ENCODE measurements at places on chromosomes 2 and 18. TPM values are rescaled to one million over a fixed set of nuclear protein-coding genes. Genes with fewer than 3 reads are reported as not detected.

GRCh38 chr2:135063210-135063609 is 11.1 kb downstream of the RAB3GAP1 start:
- no peak for DNase-seq

GRCh38 chr2:191933307-191934105 is 86.6 kb upstream of the CAVIN2 start:
- DNase-seq, result no peak

Gene VSNL1
- polyA plus RNA-seq, result 4.4 TPM

GRCh38 chr2:160334028-160334741 is 134.1 kb upstream of the ITGB6 start:
- DNase-seq, result no peak

Gene BBS5
- polyA plus RNA-seq, result 13.0 TPM

DNA sequence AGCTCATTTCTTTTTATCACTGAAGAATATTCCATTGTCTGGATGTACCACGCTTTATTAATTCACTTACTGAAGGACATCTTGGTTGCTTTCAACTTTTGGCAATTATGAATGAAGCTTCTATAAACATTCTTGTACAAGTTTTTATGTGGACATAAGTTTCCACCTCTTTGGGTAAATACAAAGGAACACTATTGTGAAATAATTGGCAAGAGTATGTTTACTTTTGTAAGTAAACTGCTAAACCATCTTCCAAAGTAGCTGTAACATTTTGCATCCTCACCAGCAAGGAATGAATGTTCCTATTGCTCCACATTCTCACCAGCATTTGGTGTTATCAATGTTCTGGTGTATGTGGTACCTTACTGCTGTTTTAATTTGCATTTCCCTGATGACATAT is 15.8 kb upstream of the VWC2L start:
- no peak for DNase-seq

DNA sequence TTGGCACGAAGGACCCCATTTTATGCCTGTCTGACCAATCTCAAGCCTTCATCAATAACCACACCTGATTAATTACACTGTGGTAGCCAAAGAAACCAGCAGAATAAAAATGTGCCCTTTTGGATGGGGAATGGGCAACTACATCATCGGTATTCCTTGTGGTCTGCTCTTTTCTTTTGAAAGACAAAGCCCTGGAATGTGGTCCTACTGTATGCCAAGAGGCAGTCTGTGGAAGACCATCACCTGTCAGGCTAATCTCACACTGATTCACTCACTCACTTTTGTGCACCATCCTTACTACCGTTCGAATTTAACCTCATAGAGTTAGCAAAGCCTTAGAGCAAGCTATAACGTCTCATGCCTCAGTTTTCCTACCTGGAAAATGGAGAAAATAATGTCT is 275.2 kb upstream of the LRRTM1 start:
- DNase-seq, result no peak

Gene INSIG2
- polyA plus RNA-seq, result 37.7 TPM

- no peak for DNase-seq
Observed at GRCh38 chr2:34602262-34602661, 1003.2 kb upstream of the FAM98A start.

GRCh38 chr2:220949466-220949865 is 622.6 kb downstream of the EPHA4 start:
- no peak for DNase-seq

DNA sequence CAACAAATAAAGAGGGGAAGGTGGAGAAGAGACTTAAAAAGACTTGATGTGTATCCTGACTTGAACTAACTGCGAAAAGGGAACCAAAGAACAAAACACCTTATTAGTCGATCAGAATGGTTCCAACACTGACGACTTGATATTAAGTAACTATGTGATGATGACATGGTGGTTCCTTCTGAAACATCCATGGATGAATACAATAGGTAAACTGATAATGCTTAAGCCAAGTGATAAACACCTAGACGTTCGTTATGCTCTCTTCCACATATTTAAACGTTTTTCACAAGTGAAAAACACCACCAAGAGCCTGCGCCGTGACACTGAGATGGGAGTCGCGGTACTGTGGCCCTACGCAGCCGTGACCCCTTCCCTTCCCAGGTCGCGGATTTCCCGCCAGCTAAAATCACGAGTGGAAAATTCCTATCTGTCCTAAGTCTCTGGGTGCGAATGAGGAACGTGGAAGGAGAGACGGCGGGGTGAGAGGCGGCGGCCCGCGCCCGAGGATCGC is 797 bp downstream of the TTC32 start:
- DNase-seq, result peak; percentile 1

GRCh38 chr2:95306336-95306895 is 9.3 kb downstream of the KCNIP3 start:
- no peak for DNase-seq

DNA sequence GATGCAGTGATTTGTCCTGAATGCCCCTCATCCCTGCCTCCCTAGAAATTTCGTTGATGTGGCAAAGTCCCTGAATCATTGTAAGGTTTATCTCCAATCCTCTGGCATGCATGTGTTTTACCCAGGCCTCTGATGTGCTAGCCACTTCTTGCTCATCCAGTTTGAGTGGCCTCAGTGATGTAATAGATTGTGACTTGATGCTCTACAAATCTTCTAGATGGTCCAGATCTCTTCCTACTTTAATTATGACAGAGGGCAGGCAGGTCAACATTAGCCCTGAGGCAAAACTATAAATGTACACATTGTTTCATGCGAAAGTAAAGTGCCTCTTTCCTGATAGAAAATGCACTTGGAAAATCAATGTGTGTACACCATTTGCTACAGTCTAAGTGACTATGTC is 54.5 kb downstream of the LONRF2 start:
- DNase-seq, result no peak

- DNase-seq, result no peak
Observed at GRCh38 chr2:6053743-6054142, 361.6 kb downstream of the SOX11 start.

DNA sequence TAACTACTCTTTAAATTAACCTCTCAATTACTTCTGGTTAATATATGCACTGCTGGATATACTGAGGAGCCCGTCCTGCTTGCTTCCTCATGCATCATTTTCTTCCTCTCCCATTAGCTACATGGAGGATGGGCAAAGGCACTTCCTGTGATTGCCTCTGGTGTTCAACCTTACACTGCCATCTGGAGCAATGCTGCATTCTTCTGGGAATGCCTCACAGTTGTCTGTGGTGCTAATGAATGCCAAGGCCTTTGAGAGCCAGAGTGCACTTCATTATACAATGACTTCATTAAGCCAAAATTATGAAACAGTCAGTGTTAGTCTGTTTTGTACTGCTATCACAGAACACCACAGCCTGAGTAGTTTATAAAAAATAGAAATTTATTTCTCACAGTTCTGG is 134.8 kb upstream of the DOCK10 start:
- no peak for DNase-seq

DNA sequence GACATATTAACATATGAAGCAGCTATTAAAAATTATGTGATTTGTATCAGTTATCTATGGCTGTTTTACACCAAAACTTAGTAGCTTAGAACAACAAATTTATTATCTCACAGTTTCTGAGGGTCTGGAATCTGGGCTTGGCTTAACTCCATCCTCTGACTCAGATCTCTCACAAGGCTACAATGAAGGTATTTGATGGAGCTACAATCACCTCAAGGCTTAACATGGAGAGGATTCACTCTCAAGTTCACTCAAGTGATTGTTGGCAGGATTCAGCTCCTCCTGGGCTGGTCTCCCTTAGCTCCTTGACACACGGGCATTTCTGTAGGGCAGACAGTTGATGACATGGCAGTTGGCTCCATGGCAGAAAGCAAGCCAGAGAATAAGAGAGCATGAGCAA is 133.0 kb upstream of the SLC14A2 start:
- DNase-seq, result no peak

- no peak for DNase-seq
Observed at GRCh38 chr2:36530178-36530982, 67.6 kb downstream of the FEZ2 start.

- no peak for DNase-seq
Observed at GRCh38 chr2:68238955-68239822, 13.1 kb downstream of the PPP3R1 start.

Gene ARHGEF4
- polyA plus RNA-seq, result 7.5 TPM

- no peak for DNase-seq
Observed at GRCh38 chr2:24012521-24013188, 2.8 kb downstream of the MFSD2B start.

- no peak for DNase-seq
Observed at GRCh38 chr2:155379494-155379893, 681.0 kb downstream of the KCNJ3 start.

Gene GPR75
- 3.9 TPM for polyA plus RNA-seq

Gene PTPRN
- 0.23 TPM for polyA plus RNA-seq

DNA sequence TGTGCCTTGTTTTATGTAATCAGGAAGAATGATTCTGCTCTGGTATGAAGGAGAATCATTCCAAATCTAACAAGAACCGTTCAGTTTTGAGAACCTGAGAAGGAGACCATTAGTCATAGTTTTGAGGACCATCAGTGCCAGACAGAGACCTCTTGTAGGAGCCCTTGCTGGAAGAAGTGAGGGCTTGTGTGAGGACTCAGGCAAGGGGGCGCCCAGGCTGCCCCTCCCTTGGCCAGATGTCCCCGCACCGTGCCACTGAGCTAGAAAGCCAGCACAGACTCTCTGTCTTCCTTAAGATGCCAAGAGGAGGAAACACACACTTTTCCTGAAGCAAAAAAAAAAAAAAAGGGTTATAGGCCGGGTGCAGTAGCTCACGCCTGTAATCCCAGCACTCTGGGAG is 55.7 kb upstream of the SLC39A10 start:
- no peak for DNase-seq

- no peak for DNase-seq
Observed at GRCh38 chr18:76981396-76981968, 151.1 kb downstream of the MBP start.

DNA sequence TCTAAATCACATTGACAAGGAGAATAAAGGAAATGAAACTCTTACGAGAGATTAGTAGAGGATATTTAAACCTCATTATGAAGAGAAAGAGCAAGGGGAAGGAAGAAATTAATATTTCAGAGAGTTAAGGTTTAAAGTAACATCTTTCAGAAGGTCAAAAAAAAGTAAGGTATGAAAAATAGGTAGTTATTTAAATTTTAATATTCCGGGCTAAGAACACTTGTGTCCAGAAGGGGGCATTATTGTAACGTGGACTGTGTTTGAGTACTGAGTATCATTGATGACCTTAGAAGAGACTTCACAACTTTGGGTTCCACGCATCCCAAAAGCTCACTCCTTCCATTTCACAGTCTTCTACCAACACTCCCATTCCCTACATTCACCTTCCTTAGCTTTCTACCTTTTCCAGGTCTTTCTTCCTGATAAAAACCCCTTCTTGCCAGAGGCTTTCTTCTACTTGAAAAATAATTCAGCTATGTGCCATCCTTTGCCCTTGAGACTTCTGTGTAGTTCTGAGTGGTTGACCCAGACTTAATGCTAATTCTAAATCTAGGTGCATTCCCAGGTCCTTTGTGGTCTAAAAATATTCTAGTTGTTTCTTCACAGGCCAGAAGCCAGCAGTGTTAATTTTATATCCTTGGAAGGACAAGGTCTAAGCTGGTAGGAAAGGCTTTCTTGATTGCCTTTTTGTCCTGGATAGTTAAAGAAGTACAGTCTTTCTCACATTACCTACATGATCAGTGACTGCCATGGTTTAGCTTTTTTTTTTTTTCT is 16.5 kb downstream of the DYNC1I2 start:
- DNase-seq, result no peak

Gene SP110
- 24.3 TPM for polyA plus RNA-seq

DNA sequence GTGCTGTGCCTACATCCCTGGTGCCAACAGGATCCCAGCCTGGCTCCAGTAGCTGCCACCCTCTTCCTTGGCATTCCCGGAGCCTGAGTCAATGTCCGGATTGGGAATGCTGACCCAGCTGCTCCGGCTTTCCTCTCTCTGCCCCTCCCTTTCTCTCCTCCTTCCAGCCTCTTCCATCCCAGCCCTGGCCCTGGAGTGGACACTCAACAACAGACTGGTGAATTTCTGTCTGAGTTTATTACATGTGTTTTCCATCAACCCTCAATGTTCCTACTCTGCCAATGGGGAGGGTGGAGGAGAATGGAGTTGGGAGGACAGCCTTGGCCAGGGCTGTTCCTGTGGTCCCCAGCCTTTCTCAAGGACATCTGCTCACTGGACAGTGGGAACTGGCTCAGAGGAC is 917 bp upstream of the PRKAG3 start:
- DNase-seq, result no peak

Gene IL18RAP
- polyA plus RNA-seq, result 0.22 TPM

Gene FAHD2A
- polyA plus RNA-seq, result 35.3 TPM

GRCh38 chr2:117486081-117486480 is 328.4 kb upstream of the DDX18 start:
- no peak for DNase-seq

GRCh38 chr18:58581265-58581664 is 47.6 kb downstream of the ALPK2 start:
- DNase-seq, result no peak

Gene SRSF7
- polyA plus RNA-seq, result 235 TPM

Gene FAM237A
- polyA plus RNA-seq, result not detected

Gene CAPG
- polyA plus RNA-seq, result 162 TPM

GRCh38 chr2:64617631-64618151 is 36.0 kb downstream of the SERTAD2 start:
- DNase-seq, result no peak

- no peak for DNase-seq
Observed at GRCh38 chr18:49340446-49340845, 120.0 kb downstream of the DYM start.

Gene ST6GAL2
- 29.4 TPM for polyA plus RNA-seq

Gene CNDP1
- 0.20 TPM for polyA plus RNA-seq

Gene LRRC30
- 0.20 TPM for polyA plus RNA-seq
